ENCODE measurements at places on chromosomes 11 and 22.

DNA sequence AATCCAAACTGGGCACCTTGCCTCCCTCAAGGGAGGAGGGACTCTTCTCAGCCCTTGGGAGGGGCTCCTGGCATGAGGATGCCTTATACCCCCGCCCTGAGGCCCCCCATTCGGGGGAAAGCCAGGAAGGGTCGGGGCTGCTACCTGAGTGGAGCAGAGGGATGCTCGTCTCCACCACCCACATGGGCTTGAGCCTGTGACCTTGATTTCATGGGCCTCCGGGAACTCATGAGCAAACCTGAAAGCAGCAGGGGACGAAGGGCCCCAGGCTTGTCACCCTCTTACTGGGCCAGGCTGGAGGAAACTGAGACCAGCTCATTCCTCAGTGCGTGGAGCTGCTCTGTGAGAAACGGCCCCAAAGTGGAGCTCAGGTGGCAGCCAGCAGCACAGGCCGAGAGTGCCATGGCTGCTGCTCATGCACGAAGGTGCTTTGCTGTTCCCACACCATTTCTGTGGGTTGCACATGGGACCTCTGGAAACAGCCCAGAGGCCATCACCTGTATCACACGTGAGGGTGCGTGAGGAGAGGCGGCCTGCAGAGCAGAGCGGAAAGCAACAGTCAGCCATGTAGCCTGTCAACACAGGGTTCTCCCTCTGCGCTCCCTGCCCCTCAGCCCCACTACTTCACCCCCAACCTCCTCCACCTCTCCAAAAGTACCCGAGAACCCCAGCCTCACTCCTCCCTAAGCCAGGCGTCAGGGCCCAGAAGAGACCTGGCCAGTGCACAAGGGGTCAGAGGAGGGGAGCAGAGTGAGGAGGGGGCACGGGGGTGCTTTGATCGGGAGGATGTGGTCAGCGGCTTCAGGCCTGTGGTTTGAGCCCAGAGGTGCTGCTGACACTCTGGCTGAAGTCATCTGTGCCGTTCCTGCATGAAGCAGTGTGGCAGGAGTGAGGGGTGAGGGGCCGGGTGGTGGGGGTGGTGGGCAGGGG, 14.1 kb upstream of the IL2RB start:
- peak; percentile 91 for DNase-seq

DNA sequence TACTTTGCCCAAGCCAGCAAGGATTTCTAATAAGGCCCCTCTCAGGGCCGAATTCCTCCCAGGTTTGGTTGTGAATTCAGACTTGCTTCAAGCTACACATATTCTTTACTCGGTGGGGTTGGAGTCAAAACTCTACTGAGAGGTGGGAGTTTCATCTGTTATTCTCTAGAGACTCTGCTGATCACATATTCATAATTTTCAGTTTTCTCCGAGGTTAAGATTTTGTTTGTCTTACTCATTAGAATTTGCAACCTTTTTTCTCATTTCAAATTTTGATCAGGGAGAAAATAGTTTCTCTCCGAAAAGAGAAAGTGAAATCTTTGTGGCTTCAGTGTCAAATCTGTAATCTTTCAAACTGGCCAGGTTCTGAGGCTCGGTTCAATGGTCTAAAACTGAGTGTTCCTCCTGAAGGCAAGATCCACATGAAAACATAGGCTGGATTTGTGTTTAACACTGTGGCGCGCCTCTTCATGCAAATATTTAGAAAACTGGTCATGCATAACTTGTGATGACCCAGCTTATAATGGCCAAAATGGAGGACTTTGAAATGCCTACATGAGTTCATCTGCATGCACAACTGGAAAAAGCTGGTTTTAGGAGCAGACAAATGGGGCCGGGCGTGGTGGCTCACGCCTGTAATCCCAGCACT, 21.5 kb upstream of the GSTP1 start:
- DNase-seq: no peak

GRCh38 chr11:35143297-35144135, 4.5 kb downstream of the CD44 start:
- DNase-seq: no peak

- peak; percentile 73 for DNase-seq
These were observed at the start of gene CDC42BPG for GRCh38 chr11:64844330-64845128. Gene CDC42BPG (minus strand): TSS chr11:64844653. CDS start chr11:64844569, 84 bp downstream.

DNA sequence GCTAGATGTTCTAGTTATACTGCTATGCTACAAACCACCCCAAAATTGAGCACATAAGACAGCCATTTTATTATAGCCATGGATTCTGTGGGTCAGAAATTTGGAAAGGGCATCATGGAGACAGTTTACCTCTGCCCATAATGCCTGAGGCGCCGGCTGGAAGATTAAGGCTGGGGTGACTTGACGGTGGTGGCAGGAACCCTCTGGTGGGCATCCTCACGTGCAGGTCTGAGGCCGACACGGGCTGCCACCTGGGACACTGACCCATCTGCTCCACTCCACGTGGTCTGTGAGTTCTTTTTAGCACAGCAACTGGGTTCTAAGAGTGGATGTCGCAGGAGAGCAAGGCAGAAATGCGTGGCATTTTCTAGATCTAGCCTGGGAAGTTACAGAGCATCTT, 40.0 kb upstream of the PRDM11 start:
- DNase-seq: no peak

GRCh38 chr11:126627421-126627820, 271.9 kb downstream of the ST3GAL4 start:
- no peak for DNase-seq
